ENCODE measurements at places on chromosomes 7 and 10.

- H3K4me3 ChIP-seq: no peak overlapping the region
- no peaks in the 10 kb centered on the region for H3K27me3 ChIP-seq
- peaks cover 6% of the 10 kb centered on the region for H3K4me1 ChIP-seq
- DNase-seq: no peak
These were observed 81.0 kb downstream of the SAMD9 start for GRCh38 chr7:93036807-93037206.

DNA sequence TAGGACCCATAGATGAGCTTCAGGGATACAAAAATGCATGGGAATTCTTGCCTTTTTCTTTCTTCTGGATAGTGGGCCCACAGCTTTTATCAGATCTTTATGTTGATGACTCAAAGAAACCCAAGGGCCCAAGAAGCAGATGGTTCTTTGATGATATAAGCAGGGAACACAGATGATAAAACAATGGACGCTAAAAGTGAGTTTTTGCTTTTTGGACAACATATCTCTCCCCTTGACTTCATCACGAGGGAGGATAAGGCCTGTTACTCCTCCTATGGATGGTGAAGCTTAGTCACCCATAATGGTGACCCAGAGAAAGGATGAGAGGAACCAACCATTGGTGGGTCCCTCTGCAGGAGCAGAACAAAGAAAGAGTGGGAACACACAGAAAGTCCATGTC is 6.5 kb upstream of the OGA start:
- H3K4me1 ChIP-seq: peaks cover 14% of the 10 kb centered on the region
- H3K4me3 ChIP-seq: no peak overlapping the region
- H3K36me3 ChIP-seq: peaks cover 35% of the 10 kb centered on the region

DNA sequence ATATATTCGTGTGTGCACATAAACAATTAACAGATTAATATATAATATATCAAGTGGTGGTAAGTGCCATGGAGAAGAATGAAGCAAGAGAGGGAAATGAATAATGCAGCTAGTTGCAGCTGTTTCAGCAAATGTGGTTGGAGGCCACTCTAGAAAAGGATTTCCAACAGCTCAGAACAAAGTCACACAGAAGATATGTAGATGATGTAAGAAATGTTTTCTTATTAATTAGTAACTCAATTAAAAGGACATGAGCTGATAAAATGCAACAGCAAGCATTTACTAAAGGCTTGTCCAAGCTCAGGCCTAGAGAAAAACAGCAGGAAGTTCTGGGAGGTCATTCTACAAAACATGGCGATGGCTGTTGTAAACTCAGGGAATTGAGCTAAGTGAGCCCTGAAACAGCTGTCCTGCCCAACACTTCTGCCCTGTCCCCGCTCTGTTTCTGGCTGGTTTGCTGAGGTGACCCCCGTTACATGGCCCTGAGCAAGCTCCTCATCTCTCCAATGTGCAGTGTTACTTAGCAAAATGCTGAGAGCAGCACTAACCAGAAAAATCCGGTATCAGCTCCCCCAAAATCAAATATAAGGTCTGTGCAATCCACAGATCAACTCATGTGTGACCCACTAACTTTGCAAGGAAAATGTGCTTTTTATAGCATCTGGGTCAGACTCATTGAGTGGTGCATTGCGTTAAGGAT is 23.4 kb upstream of the C10orf67 start:
- no peak for DNase-seq
- H3K4me1 ChIP-seq: no peaks in the 10 kb centered on the region
- no peak overlapping the region for H3K4me3 ChIP-seq
- no peaks in the 10 kb centered on the region for H3K27me3 ChIP-seq

DNA sequence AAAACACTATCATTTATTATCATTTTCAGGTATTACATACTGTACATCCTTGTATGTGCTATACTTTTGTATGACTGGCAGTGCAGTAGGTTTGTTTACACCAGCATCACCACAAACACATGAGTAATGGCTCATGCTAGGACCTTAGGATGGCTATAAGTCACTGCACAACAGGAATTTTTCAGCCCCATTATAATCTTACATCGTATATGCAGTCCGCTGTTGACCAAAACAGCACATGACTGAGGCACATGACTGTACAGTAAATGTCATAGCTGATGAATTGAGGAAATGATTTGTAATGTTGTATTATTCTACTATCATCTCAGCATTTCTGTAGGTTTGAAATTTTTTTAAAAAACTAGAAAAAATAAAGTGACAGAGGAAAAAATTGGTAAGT is 38.6 kb downstream of the BPGM start:
- H3K36me3 ChIP-seq: no peaks in the 10 kb centered on the region
- no peak for DNase-seq
- H3K4me1 ChIP-seq: no peaks in the 10 kb centered on the region
- no peak overlapping the region for H3K4me3 ChIP-seq

GRCh38 chr10:31031205-31031557 is 484 bp downstream of the ZNF438 start:
- H3K27me3 ChIP-seq: no peaks in the 10 kb centered on the region
- H3K4me3 ChIP-seq: peak overlapping the region; percentile 83
- H3K4me1 ChIP-seq: peaks cover 9% of the 10 kb centered on the region
- no peak for DNase-seq
- no peaks in the 10 kb centered on the region for H3K36me3 ChIP-seq
- H3K27ac ChIP-seq: peak overlapping the region; percentile 99

GRCh38 chr7:107043491-107043890 is 1.0 kb upstream of the PRKAR2B start:
- DNase-seq: peak; percentile 58
- no peaks in the 10 kb centered on the region for H3K4me1 ChIP-seq
- no peaks in the 10 kb centered on the region for H3K36me3 ChIP-seq
- H3K4me3 ChIP-seq: no peak overlapping the region
- no peak overlapping the region for H3K27ac ChIP-seq

DNA sequence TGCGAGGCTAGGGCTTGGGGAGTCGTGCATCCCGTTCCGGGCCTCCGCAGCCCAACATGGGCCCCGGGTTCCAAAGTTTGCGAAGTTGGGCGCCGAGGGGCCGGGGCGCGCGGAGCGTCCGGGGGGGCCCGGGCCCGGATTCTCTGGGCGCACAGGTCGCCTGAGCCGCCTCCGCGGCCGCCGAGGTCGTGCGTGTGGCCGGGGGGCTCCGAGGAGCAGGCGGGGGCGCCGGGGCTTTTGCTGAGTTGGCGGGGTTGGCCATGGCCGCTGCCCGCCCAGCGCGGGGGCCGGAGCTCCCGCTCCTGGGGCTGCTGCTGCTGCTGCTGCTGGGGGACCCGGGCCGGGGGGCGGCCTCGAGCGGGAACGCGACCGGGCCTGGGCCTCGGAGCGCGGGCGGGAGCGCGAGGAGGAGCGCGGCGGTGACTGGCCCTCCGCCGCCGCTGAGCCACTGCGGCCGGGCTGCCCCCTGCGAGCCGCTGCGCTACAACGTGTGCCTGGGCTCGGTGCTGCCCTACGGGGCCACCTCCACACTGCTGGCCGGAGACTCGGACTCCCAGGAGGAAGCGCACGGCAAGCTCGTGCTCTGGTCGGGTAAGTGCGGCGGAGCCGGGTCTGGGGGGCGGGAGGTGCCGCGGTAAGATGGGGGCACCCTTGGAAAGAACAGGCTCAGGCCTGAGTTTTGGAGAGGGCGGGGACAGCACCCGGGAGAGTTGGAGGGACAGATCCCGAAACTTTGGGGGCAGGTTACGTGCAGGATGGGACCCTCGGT is 643 bp downstream of the SMO start:
- H3K27ac ChIP-seq: peak overlapping the region; percentile 61
- peaks cover 11% of the 10 kb centered on the region for H3K27me3 ChIP-seq
- DNase-seq: no peak
- H3K4me3 ChIP-seq: peak overlapping the region; percentile 69
- H3K36me3 ChIP-seq: no peaks in the 10 kb centered on the region

DNA sequence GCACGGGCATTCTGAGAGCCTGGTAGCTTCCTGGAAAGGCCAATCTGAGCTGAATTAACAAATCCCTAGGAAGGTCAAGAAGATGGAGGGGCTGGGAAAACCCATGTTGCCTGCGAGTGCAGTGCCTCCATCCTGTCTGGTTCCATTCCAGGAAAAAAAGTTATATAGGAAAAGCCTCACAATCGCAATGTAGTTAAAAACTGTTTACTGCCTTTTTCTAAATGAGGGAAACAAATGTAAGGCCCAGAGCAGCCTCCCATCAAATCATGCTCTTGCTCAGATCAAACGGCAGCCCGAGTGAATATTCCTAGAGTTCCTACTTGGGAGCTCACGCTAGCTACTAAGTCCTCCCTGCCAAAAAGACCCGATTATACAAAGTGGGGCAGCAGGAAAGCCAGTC is 179.9 kb downstream of the KCNMA1 start:
- peaks cover 26% of the 10 kb centered on the region for H3K4me1 ChIP-seq
- no peak for DNase-seq
- no peaks in the 10 kb centered on the region for H3K27me3 ChIP-seq
- no peak overlapping the region for H3K4me3 ChIP-seq
- no peaks in the 10 kb centered on the region for H3K36me3 ChIP-seq
- H3K27ac ChIP-seq: no peak overlapping the region

- no peak overlapping the region for H3K27ac ChIP-seq
- DNase-seq: no peak
- no peaks in the 10 kb centered on the region for H3K27me3 ChIP-seq
- peaks cover 29% of the 10 kb centered on the region for H3K36me3 ChIP-seq
These were observed 325.4 kb downstream of the DNAJB6 start for GRCh38 chr7:157662110-157662791.

DNA sequence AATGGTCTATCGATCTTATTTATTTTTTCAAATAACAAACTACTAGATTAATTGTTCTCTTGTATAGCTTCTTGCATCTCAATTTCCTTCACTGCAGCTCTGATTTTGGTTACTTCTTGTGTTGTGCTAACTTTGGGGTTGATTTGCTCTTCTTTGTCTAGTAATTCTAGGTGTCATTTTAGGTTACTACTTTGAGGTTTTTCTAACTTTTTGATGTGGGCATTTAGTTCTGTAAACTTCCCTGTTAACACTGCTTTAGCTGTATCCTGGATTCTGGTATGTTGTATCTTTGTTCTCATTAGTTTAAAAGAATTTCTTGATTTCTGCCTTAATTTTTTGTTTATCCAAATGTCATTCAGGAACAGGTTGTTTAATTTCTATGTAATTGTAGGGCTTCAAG is 1188.0 kb downstream of the DNAJB9 start:
- no peak overlapping the region for H3K27ac ChIP-seq
- no peak for DNase-seq
- H3K4me1 ChIP-seq: no peaks in the 10 kb centered on the region
- no peaks in the 10 kb centered on the region for H3K27me3 ChIP-seq
- no peak overlapping the region for H3K4me3 ChIP-seq

DNA sequence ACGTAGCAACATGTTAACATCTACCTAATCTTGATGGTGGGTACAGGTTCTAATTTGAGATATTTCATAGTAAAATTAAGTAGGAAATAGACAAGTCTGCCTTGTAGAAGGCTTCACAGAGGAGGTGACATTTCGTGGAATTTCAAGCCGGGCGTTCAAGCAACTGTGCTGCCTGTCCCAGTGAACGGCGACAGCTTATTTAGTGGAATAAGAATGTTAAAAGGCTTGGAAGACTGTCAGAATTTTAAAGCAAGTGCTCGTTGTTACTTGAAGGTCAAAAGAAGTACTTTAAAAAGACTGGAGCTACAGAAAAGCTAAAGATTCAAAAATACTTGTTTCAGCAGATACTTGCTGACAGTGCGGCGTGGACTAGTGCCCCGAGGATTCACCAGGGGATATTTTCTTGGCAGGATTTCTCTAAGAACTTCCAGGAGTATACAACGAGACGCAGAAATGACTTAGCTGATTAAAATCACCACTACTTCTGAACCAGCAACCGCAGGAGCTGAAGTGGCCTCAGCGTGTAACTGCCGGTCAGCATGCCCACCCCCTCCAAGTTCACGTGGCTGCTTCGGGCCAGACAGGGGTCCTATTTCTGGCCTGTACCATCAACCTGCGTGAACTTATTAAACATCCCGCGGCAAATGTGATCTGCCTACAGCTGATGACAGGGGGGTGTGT is 46.5 kb downstream of the CTBP2 start:
- H3K27me3 ChIP-seq: no peaks in the 10 kb centered on the region
- H3K4me3 ChIP-seq: no peak overlapping the region
- H3K36me3 ChIP-seq: peaks cover 19% of the 10 kb centered on the region
- H3K27ac ChIP-seq: peak overlapping the region; percentile 20

- no peaks in the 10 kb centered on the region for H3K36me3 ChIP-seq
- no peaks in the 10 kb centered on the region for H3K4me1 ChIP-seq
- no peaks in the 10 kb centered on the region for H3K27me3 ChIP-seq
- H3K4me3 ChIP-seq: no peak overlapping the region
- no peak overlapping the region for H3K27ac ChIP-seq
- DNase-seq: no peak
These were observed 223.9 kb downstream of the GPR158 start for GRCh38 chr10:25398680-25399079.

DNA sequence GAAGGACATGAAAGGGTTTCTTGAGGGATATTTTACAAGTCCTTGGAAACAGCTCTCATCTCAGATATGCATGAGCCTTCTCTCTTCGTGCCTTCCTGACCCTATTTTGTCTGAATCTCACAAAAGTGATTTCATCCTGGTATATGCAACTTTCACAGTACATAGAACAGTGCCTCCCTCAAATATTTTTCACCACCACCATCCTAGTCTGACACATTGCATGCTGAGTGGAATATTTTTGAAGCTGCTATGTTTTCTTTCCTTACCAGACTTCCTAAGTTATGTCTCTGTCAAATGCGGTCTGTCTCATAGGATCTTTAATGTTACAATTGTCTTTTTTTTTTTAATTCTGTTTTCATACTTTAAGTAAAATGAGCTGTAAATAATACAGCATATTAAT is 673.3 kb upstream of the LRRN3 start:
- H3K4me1 ChIP-seq: no peaks in the 10 kb centered on the region
- H3K27me3 ChIP-seq: no peaks in the 10 kb centered on the region
- no peaks in the 10 kb centered on the region for H3K36me3 ChIP-seq
- DNase-seq: no peak
- H3K4me3 ChIP-seq: no peak overlapping the region

GRCh38 chr10:120511165-120511564 is 54.1 kb downstream of the PLPP4 start:
- H3K4me1 ChIP-seq: no peaks in the 10 kb centered on the region
- no peak overlapping the region for H3K27ac ChIP-seq

GRCh38 chr10:78805176-78805575 is 263.6 kb upstream of the ZMIZ1 start:
- no peaks in the 10 kb centered on the region for H3K27me3 ChIP-seq
- no peak overlapping the region for H3K4me3 ChIP-seq
- no peaks in the 10 kb centered on the region for H3K36me3 ChIP-seq

DNA sequence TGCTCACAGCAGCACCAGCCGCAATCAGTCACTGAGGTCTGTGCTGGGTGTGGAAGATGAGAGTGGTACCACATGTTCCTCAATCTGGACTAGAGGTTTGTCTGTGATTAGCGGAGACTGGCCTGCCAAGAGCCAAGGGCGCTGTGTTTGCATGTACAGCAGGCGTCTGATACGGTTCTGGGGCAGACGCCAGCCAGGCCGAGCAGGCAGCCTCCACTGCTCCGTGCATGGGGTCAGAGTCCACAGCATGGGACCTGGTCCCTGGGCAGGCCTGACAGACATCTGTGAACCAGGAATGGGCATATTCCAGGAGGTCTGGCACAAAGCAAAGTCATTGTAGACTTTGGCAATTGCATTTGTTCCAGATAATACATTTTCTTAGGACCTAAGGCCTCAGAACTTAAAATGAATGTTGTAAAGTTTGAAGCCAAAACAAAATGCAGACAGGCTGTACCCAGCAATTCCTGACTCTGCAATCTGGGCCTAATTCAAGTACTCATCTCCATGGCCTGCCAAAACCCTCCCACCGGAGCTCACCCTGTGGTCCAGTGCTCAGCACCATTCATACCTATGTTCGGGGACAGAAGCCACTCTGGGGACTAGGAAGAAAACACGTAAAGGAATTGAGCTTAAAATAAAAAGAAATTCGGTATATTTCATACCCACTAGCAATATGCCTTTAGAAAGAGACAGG is 50.0 kb upstream of the FAM20C start:
- peaks cover 16% of the 10 kb centered on the region for H3K4me1 ChIP-seq
- no peak overlapping the region for H3K4me3 ChIP-seq
- H3K27ac ChIP-seq: peak overlapping the region; percentile 67
- H3K36me3 ChIP-seq: peaks cover 5% of the 10 kb centered on the region
- DNase-seq: no peak
- no peaks in the 10 kb centered on the region for H3K27me3 ChIP-seq
